ENCODE measurements at places on chromosomes 12 and 14.

GRCh38 chr14:54894995-54895394 is 7.6 kb downstream of the GCH1 start:
- no peak for DNase-seq

GRCh38 chr12:1801303-1801975 is 18.9 kb upstream of the LRTM2 start:
- DNase-seq: no peak

DNA sequence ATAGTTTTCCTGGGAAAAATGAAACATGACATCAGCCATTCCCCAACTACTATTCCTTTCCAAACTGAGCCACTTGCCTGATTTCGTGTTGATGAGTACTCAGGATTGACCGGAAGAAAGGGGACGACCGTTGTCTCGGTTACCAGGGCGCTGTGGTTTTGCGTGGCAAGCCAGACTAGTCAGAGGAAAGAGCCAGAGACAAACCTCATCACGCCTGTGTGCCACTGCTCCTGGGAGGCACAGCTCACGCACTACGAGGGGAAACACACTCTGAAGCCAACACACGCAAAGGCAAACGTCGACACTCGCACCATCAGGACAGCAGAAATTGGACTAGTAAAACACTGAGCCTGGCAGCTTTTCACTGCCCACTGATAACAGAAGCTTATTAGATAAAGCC is 35.0 kb downstream of the GIT2 start:
- no peak for DNase-seq

DNA sequence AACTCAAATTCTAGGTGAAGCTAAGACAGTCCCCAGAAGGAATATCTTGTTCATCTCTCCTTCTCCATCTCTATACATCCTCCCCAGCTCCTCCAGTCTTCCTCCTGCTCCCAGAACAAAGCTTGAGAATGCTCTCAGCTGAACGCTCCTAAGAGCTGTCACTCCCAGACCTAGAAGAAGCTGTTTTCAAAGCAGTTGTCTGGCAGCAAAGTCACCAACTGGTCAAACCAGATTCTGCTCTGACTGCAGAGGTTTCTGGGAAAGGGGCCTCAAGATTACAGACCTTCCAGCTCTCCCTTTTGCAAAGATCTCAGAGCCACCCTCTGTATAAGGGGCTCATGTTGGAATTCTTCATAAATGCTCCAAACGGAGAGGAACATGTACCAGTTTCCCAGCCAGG is 9.6 kb upstream of the HSPB8 start:
- DNase-seq: no peak

GRCh38 chr14:101370593-101371569 is 190.4 kb upstream of the DIO3 start:
- DNase-seq: no peak

DNA sequence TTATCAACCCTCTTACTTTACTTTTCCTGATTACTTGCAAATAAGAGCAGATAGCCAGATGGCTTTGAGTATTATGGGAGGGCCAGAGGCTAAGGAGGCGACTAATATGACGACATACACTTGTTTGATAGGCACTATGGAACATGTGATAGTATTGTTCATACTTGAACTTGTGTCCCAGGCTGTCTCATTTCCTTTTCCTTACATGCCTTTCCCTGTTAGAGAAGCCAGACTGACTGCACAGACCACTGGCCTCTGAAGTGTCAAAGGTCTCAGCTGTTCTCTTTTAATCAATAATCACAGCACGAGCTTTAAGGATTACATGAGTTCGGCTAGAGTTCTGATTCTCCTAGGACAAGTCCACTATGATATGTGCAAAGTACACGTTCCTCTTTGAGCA is 326.0 kb downstream of the PRKD1 start:
- DNase-seq: no peak

GRCh38 chr14:52299692-52300278 is 14.3 kb upstream of the PTGER2 start:
- DNase-seq: no peak

DNA sequence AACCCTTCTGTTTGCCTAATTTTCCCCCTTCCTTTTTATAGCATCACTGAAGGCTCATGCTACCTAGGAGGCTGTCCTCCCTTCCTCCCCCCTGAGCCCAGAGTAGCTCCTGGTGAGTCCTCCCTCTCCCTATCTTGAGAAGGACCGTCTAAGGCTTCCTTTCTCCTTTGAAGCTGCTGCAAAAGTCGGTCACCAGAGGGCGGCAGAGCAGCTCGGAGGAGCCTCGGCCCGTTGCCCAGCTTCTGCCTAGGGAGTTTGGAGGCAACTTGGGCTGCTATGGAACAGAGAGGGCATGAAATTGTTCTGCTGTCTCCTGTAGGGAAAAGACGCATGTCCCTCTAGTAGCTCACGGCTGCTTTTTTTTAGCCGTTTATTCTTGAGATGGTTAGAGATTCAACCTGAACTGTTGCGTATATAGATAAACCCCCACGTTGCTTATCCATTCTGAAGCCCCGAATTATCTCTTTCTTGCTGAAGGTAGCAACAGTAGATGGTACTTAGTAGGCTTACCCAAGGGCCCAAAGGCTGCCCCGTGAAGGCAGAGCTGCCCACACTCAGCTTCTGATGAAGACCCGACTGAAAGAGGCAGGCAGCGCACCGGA is 5.7 kb downstream of the WNT5B start:
- DNase-seq: peak; percentile 65

- DNase-seq: no peak
Measured at GRCh38 chr12:55861396-55861795, 18.7 kb upstream of the MMP19 start.

- DNase-seq: no peak
Measured at GRCh38 chr14:79407572-79407971, 803.7 kb downstream of the DIO2 start.

- DNase-seq: no peak
Measured at GRCh38 chr14:94925416-94926173, 155.7 kb upstream of the GSC start.

- no peak for DNase-seq
Measured at GRCh38 chr14:47300796-47301195, 374.6 kb downstream of the MDGA2 start.

- no peak for DNase-seq
Measured at GRCh38 chr12:89469361-89469760, 55.2 kb downstream of the GALNT4 start.

DNA sequence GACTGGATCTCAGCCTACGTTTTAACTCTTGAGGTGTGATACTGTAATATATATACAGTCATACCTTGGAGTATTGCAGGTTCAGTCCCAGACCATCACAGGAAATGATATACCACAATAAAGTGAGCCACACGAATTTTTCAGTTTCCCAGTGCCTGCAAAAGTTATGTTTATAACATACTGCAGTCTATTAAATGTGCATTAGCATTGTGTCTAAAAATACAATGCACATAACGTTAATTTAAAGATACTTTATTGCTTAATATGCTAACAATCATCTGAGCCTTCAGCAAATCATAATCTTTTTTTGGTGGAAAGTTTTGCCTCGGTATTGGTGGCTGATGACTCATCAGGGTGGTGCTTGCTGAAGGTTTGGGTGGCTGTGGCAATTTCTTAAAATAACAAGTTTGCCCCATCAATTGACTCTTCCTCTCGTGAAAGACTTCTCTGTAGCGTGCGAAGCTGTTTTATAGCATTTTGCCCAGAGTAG is 18.9 kb downstream of the PYROXD1 start:
- DNase-seq: no peak

DNA sequence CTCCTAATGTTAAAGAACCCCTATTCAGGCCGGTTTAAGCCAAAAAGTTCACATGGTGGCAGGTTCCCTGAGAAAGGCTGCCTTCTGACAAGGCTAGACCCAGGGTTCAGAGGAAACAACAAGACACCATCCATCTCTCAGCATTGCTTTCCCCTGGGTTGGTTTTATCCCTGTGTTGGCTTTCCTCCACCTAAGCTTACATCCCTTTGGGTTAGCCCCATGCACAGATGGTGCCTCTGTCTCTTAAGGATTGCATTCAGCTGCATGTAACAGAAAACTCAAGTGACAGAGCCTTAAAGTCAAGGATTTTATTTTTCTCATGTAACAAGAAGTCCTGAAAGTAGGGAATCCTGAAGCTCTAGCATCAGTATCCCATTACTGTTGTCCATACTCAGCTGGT is 42.8 kb upstream of the RIN3 start:
- DNase-seq: no peak

DNA sequence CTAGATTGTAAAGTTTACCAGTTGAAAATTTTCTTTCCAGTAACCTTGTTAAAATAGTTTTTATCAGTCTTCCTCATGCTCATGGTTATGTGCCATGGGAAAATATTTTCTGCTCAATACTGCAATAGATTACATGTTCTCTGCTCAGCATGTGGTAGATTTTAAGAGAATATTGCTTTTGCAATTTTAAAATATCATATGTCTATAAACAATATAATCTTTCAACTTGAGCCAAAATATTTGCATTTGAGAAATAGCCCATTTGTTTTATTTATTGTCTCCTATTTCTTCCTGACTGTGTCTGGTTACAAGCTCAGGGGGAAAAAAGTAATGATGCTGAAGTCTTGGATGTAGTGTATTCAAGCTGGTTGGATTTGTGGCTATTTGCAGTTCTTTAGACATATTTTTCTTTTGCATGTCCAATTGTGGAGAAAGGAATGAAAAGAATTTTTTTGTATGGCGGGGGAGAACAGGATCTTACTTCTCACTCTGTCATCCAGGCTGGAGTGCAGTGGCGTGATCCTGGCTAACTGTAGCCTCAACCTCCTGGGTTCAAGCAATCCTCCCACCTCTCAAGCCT is 342.6 kb upstream of the NAV3 start:
- no peak for DNase-seq

DNA sequence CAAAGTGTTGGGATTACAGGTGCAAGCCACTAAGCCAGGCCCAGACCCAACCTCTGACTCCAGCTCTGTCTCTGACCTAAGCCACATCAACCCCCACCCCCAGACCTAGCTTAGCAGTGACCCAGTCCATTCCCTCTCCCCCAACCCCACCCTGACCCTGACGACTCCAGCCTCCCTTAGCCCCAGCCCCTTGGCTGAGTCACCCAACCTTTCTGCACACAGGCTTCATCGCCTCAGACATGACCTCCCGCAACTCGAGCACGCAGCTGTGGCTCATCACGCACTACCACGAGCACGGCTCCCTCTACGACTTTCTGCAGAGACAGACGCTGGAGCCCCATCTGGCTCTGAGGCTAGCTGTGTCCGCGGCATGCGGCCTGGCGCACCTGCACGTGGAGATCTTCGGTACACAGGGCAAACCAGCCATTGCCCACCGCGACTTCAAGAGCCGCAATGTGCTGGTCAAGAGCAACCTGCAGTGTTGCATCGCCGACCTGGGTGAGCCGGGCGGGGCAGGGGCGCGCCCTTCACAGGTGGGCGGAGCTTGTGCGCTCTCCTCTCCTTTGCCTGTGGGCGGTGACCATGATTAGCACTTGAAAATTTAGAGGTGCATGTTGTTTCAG is 7.8 kb downstream of the ACVRL1 start:
- no peak for DNase-seq

GRCh38 chr12:40336573-40337199 is 111.9 kb downstream of the LRRK2 start:
- DNase-seq: no peak

DNA sequence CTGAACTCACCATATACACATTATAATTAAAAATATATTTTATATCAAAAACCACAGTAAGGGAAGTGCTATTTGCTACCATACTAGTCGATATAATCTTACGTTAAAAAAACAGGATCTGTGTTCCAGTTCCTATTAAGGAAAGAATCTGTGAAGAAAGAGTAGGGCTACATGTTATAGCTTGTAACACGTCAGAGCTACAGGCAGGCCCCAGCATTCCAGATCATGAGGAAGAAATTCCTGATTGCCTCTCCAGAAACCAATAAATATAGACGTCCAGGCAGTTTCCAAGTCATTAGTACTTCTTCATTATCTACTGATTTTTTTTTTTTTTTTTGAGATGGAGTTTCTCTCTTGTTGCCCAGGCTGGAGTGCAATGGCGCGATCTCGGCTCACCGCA is 20.6 kb downstream of the SGPP1 start:
- no peak for DNase-seq

DNA sequence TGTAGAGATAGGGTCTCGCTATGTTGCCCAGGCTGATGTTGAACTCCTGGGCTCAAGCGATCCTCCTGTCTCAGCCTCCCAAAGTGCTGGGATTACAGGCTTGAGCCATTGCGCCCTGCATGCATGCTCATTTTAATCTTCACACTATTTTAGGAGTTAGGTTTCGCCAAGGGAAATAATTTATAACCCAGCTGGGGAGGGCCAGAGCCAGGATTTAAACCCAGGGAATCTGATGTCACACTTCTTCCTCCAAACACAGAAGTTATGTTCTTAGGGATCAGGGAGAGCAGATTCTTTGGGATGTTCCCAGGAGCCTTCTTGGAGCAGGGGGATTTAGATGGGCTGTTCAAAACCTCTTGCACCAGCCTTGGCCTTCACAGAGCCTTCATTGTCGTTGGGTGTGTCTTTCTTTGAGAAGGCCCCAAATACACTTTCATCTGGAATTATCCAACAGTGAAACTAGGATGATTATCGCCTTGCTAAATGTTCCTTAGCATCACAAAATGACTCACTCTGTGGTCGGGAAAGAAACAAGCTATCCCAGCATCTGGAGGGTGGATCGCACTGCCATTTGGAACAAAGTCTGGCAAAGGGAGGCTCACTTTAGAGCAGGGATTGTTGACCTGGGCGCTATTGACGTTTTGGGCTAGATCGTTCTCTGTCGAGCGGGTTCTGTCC is 8.2 kb upstream of the PPP1CC start:
- DNase-seq: no peak

- peak; percentile 6 for DNase-seq
Measured at GRCh38 chr14:49497725-49498348, 88.3 kb downstream of the RPS29 start.

- no peak for DNase-seq
Measured at GRCh38 chr12:104631867-104632266, 175.1 kb downstream of the CHST11 start.

- DNase-seq: no peak
Measured at GRCh38 chr12:82473111-82473754, 114.9 kb downstream of the METTL25 start.

DNA sequence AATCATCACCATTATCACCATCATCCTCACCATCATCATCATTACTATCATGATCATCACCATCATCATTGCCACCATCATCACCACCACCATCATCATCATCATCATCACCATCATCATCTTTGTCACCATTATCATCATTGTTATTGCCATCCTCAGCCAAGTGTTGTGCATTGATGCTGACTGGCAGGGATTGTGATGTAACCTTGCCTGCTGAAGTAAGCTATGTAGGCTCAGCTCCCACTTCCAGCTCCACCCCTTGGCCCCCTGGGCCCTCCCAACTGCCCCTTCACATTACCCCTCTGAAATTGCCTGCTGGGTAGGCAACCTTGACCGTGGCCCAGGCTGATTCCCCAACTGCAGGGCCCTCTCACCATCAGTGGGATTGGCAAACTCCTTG is 37.6 kb downstream of the SVOP start:
- no peak for DNase-seq

DNA sequence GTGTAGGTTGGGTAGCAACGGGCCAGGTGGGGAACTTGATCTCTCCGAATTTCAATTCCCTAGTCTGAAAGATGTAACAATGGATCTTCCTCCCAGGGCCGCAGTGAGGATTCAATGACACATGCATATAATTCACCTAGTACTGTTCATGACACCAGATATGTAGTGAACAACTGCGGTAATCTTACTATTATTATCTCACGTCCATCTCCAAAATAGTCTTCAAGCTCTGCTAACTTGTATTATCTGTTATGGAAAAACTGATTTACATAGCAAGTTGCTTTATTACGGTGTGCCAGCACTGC is 26.4 kb downstream of the MOK start:
- DNase-seq: no peak
